ENCODE measurements at places on chromosomes 4 and X.
A peak's percentile ranks its signal among the peaks of the same experiment; 100 is the strongest.

DNA sequence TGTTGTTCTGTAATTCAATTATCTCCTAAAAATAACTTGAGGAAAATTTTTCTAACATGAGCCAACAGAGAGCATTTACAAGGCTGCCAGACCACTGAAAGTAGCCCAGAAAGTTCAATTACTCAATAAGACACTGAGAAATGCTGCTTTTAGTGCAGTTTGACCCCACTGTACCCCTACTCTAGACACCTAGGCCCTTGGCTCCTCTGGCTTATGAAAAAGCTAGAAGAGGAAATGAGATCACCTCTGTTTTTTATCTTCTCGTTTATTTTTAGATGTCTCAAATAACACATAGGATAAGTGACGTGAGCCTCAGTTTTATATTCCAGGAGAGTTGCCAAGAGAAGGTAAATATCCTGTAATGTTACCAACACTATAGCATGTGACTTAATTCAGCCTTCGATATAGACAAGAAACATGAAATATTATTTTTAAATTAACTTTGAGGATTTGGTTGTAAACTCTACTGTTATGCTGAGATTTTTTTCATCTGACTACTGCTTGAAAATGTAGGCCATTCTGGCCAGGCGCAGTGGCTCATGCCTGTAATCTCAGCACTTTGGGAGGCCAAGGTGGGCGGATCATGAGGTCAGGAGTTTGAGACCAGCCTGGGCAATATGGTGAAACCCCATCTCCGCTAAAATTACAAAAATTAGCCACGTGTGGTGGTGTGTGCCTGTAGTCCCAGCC, 24.4 kb downstream of the TNIP3 start:
- peak; percentile 55 for DNase-seq

GRCh38 chrX:151973060-151973661, 1.3 kb downstream of the GABRE start:
- no peak for DNase-seq

DNA sequence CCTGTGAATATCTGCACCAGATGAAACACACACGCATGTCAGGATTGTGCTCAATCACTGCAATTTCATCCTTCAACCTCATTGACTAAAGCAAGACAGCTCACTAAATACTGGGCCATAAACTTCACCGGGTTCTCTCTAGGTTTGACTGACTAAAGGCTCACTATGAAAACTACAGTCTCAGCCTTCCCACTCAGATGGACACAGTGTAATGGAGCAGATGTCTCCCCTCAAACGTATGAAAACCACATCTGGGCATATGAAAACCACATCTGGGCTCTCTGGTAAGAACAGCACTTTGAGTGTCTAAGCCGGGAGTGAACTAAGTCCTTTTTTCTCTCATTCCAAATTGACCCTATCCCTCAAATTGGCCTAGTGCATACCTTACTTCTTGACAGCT, 15.2 kb downstream of the GEMIN8 start:
- DNase-seq: peak; percentile 33

GRCh38 chr4:93495346-93495745, 333.2 kb upstream of the ATOH1 start:
- DNase-seq: no peak

GRCh38 chr4:108370291-108371141, 201.8 kb upstream of the LEF1 start:
- DNase-seq: no peak

- no peak for DNase-seq
Observed at GRCh38 chr4:151408380-151408629, 671 bp upstream of the FHIP1A start.

DNA sequence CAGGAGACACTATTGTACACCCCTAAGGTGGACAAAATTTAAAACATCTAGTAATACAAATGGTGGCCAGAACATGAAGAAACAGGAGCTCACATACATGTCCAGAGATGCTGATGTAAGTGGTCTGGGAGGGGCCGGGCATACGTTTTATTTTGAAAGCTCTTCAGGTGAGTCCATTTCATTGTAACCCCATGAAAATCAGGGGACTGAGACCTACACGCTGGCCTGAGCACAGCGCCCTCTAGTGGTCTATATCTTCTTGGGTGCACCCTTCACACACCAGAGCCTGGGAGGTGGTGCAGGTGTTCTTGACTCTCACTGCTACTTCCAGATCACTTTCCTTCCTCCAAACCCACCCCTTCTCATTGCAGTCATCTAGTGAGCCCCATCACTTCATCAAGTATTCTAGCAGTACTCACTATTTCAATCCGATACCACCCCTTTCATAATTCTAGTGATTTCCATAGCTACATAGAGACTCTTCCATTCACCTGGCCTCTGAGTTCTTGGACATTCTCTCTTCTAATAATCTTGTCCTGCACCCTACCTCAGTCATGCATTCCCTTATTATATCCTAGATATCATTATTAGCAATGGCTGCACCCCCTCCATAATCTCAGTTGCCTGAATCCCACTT, 4.3 kb upstream of the TLR6 start:
- DNase-seq: peak; percentile 51

- DNase-seq: no peak
Observed at GRCh38 chr4:114606245-114606644, 7.6 kb downstream of the UGT8 start.

- DNase-seq: no peak
Observed at GRCh38 chr4:13992975-13993520, 365.5 kb upstream of the BOD1L1 start.

GRCh38 chrX:72399816-72400215, 94.1 kb upstream of the CITED1 start:
- DNase-seq: no peak

- DNase-seq: no peak
Observed at GRCh38 chr4:144340931-144341330, 200.4 kb upstream of the GYPA start.

DNA sequence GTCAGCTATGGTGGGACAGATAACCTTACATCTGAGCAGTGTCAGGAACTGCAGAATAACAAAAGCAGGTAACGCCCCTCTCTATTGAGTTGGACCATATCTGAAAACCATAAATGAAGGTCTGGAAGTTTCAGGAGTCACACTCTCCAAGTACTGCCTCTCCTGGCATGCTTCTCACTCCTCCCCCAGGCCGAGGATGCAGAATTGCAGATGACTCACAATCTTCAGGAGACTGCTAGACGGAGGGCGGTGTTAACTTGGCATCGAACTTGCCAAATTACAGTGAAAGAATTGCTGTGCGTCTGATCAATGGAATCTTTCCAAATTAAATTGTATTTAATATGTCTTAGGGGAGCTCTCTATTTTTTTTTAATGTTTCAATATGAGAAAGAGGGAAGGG, 67.1 kb upstream of the TRIM2 start:
- DNase-seq: peak; percentile 90

GRCh38 chr4:141006242-141006802, 126.9 kb downstream of the RNF150 start:
- DNase-seq: no peak

- DNase-seq: peak; percentile 79
Observed at GRCh38 chr4:98603683-98604521, 54.5 kb downstream of the TSPAN5 start.

DNA sequence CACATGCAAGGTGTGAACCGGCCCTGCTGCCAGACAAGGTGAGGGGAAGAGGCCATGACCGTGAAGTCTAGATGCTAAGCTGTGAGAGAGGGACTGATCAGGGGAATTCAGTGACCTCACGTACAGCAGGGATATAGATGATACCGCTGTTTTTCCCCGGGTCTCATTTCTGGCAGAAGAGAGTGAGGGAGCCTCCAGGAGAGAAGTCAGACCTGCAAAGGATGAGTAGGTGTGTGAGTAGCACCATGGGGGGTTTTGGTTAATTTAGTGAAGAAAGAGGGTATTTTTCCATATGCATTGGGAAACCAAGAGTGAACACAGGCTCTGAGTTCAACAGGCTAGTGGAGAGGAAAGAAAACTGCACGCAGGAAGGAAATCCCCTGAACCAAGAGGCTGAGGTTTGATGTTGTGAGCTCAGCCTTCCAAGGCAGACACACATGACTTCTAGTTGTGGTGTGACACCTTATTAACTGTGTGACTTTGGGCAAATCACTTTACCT, 127.6 kb upstream of the GATB start:
- no peak for DNase-seq

- DNase-seq: no peak
Observed at GRCh38 chr4:5885733-5886132, 7.2 kb downstream of the CRMP1 start.

DNA sequence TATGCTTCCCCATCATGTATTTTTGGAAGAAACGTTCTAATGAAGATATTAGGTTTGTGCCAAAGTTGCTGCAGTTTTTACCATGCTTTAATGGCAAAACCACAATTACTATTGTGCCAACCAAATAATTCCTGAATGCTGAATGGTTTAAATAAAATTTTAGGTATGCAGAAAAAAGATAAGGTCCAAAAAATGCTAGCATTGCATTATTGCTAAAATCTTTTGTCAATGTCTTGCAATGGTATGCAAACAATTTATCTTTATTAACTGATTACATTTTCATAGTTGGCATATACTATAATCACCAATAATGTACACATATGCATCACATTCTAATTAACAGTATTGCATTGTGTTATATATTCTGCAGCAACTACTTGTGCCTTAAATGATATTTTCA, 1657.4 kb upstream of the IGFBP7 start:
- DNase-seq: no peak

DNA sequence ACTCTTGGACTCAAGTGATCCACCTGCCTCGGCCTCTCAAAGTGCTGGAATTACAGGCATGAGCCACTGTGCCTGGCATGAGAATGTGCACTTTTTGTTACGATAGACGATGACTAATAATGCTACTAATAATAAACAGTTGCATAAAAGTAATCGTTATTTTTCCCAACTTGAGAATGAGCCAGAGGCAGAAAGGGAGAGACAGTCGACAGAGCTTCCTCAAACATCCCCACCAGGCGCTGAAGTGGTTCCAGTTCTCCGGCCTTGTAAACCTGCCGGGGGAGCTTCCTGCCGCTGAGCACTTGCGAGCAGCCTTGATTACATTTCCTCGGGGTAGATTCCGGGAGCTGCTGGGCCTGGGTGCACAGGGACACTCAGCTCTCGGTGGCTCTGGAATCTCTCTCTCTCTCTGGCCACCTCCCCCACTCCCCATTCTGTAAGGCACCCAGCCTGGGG, 8.9 kb upstream of the HTRA3 start:
- DNase-seq: peak; percentile 86

GRCh38 chr4:185666156-185666555, 130.8 kb upstream of the PDLIM3 start:
- DNase-seq: no peak

DNA sequence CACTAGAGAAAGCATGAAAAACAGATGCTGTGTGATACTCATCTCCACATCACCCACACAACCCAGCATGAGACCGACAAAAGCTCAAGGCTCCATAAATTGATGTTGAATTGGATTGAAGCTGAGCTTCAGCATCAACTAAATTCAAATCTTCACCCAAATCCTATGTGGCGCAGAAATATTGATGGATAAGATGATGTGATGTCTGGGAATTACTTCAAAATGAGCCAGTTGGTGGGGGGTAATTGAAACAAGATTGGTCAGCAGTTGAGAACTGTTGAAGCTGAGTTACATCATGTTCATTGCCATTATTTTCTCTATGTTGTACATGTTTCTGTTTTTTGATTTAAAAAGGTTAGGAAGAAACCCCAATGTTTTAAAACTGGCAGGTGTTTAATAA, 166.5 kb upstream of the STS start:
- DNase-seq: no peak

- peak; percentile 65 for DNase-seq
Observed at GRCh38 chr4:175290401-175290800, 372.2 kb downstream of the ADAM29 start.

DNA sequence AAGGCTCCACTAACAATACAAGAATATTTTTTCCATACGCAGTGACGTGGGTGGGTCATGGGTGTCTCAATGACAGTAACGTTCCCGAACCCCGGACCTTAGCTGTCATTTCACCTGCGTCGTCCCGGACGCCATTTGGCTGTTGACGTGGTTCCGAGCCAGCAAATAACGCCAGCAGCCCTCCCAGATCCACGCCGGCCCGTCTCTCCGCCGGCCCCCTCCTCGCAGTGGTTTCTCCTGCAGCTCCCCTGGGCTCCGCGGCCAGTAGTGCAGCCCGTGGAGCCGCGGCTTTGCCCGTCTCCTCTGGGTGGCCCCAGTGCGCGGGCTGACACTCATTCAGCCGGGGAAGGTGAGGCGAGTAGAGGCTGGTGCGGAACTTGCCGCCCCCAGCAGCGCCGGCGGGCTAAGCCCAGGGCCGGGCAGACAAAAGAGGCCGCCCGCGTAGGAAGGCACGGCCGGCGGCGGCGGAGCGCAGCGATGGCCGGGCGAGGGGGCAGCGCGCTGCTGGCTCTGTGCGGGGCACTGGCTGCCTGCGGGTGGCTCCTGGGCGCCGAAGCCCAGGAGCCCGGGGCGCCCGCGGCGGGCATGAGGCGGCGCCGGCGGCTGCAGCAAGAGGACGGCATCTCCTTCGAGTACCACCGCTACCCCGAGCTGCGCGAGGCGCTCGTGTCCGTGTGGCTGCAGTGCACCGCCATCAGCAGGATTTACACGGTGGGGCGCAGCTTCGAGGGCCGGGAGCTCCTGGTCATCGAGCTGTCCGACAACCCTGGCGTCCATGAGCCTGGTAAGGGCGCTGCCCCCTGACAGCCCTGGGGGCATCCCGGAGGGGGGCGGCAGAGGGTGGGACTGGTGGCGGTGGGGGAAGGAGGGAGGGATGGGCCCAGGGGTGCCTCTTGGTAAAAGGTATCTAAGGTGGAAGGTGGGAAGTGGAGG, at the start of gene CPE:
Gene CPE (plus strand): TSS at position 264 of the 933 bp plus-strand sequence. CDS start 214 bp downstream, at position 478.
- peak; percentile 63 for DNase-seq

DNA sequence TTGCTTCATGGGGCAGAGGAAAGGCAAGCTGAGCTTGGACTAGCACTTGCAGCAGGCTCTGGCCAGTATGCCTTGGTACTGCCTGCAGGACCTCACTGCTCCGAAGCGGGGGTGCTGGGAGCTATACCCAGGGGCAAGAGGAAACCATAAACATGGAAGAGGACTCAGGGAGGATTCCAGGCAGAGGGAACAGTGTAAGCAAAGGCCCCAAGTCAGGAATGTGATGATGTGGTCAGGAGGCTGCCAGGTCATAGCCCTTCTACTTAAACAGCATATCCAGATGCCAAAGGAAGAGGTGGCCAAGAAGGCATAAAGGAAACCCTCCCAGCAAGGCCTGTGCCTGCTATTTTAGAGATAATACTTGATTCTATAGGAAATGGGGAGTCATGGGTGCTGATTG, 31.1 kb downstream of the RAB40AL start:
- no peak for DNase-seq

DNA sequence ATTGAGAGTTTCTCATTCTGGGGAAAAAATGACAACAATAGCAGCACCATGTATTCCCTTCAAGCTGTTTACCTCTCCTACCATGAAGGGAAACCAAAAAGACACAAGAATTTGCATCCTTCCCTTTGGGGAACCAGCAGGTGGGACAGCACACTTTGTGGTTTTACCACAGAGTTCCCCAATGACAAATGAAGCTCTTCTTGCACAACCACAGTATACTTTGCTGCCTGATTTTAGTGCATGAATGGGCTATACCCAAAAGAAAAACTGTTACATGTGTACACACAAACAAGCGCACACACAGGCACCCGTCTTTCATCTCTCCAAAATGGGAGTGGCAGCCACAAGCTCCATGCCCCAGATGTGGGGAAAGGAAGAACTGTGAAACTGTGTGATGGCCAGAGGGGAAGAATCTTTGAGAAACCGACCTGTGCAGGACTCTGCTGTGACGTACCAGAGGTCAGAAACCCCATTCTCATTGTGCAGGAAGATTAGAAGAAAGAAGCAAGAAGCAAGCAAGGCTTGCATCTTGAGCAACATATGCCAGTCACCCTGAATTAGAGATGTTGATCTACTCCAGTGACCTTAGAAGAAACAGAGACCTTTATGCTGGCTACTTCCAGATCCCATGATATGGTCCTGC, 2.7 kb upstream of the MAML3 start:
- DNase-seq: no peak

GRCh38 chrX:148914783-148915182, 414.4 kb downstream of the AFF2 start:
- no peak for DNase-seq

All from fibroblast of mammary gland (primary cell).